ENCODE measurements at places on chromosomes 2 and 18.

GRCh38 chr18:46325895-46326294, 221.7 kb downstream of the HAUS1 start:
- no peak for DNase-seq

DNA sequence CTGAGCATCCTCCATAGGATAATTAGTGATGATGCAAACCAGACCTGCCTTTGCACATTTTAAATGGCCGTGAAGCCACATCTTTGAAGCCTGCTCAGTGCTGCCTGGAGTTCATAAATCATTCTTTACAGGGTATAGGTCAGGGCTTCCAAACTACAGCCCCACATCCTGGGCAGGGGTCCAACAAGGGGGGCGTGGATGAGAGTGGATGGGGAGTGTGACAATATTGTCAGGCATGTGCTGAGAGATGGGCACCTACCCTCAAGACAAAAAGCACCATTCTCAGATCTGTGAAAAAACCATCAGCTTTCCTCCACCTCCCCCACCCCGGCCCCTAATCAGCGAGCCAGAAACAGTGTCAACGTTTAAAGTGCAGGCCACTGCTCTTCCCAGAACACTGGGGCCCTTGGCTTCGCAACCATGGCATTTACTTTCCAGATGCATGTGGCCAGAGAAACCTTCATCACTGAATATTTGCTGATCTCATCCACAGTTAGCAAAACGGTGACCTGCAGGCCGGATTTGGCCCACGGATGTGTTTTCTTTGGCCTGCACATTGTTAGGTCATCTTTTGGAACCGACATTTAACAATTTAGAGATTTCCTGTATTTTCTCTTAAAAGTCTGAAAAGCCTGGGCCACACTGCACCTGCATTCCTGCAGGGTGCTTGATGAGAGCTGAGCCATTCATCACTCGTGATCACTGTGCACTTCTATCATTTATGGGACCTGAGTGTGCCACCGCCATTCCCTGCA, 130.7 kb downstream of the ANKRD44 start:
- DNase-seq: no peak

GRCh38 chr18:77373730-77374445, 124.2 kb downstream of the GALR1 start:
- no peak for DNase-seq

- DNase-seq: no peak
These were observed 3.1 kb upstream of the MSGN1 start for GRCh38 chr2:17813010-17813741.

DNA sequence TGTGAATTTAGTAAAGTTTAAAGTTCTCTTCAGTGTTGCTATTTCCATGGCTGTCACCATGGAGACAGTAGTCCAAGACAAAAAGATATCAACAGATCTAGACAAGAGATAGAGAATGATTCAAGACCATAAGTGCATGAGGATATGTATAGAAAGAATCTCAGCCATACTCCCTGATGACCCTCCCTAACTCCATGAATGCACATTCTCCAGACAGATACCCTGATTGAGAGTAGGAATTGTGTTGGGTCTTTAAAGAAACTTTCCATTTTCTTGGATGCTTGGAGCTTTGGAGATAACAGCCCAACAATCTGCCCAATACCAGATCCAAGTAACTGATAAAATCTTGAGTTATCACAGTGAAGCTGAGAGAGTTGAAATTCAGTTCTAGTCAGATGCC, 1601.2 kb upstream of the CELF4 start:
- DNase-seq: no peak

GRCh38 chr2:84452624-84453023, 6.5 kb downstream of the SUCLG1 start:
- no peak for DNase-seq

GRCh38 chr18:42310956-42311355, 355.9 kb downstream of the PIK3C3 start:
- DNase-seq: no peak

GRCh38 chr2:112029164-112029563, 25.9 kb upstream of the TMEM87B start:
- no peak for DNase-seq
